ENCODE measurements at places on chromosomes 2 and 18. TPM values are rescaled to one million over a fixed set of nuclear protein-coding genes. Genes with fewer than 3 reads are reported as not detected.
A peak's percentile ranks its signal among the peaks of the same experiment; 100 is the strongest.

RAPGEF4 gene
- 24.7 TPM for total RNA-seq

RAB27B gene
- 1.3 TPM for total RNA-seq

INHA gene
- total RNA-seq = 3.6 TPM

PCARE gene
- total RNA-seq = 0.22 TPM

EVX2 gene
- total RNA-seq = 0.09 TPM

DNA sequence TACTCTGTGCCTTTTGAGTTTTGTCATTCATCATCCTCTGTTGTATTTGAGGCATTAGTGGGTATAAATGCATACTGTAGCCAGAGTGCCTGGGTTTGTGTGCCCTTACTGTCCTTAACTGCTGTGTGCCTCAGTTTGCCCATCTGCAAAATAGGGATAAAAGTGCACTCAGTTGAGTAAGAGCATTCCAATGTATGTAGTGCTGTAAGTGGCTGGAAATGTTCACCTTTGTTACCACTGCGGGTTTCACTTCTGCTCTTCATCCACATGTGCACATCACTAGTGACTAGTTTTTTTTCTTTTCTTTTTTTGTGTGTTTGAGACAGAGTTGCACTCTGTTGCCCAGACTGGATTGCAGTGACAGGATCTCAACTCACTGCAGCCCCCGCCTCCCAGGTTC is 39.9 kb downstream of the PLEKHB2 start:
- peaks cover 34% of the 10 kb centered on the region for H3K36me3 ChIP-seq
- H3K4me1 ChIP-seq = no peaks in the 10 kb centered on the region
- no peaks in the 10 kb centered on the region for H3K27me3 ChIP-seq
- no peak overlapping the region for H3K4me3 ChIP-seq

- H3K4me3 ChIP-seq = no peak overlapping the region
- H3K4me1 ChIP-seq = peaks cover 19% of the 10 kb centered on the region
- H3K27ac ChIP-seq = peak overlapping the region; percentile 69
- H3K27me3 ChIP-seq = peaks cover 2% of the 10 kb centered on the region
- no peaks in the 10 kb centered on the region for H3K36me3 ChIP-seq
Measured at GRCh38 chr18:37403100-37403781, 162.4 kb downstream of the CELF4 start.

DNA sequence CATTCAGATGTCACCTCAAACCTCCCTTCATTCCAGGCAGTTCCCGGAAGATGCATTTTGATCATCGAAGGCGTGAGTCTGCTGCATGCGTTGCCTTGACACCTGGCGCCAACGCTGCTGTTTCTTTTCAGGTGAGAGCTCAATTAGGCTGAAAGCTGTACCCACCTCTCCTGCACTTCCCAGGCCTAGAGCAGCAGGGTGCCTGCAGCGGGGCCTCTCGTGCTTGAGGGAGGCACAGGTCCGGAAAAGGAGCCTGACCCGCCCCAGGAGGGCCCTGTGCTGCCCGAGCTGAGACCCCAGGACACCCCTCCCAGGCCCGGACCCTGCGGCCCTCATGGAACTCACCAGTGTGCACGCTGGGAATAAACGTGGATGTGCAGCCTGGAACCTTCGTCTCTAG is 31.4 kb upstream of the KCNG2 start:
- no peaks in the 10 kb centered on the region for H3K4me1 ChIP-seq
- no peaks in the 10 kb centered on the region for H3K36me3 ChIP-seq
- H3K4me3 ChIP-seq = no peak overlapping the region
- DNase-seq = no peak
- peaks cover 19% of the 10 kb centered on the region for H3K27me3 ChIP-seq
- no peak overlapping the region for H3K27ac ChIP-seq

DNA sequence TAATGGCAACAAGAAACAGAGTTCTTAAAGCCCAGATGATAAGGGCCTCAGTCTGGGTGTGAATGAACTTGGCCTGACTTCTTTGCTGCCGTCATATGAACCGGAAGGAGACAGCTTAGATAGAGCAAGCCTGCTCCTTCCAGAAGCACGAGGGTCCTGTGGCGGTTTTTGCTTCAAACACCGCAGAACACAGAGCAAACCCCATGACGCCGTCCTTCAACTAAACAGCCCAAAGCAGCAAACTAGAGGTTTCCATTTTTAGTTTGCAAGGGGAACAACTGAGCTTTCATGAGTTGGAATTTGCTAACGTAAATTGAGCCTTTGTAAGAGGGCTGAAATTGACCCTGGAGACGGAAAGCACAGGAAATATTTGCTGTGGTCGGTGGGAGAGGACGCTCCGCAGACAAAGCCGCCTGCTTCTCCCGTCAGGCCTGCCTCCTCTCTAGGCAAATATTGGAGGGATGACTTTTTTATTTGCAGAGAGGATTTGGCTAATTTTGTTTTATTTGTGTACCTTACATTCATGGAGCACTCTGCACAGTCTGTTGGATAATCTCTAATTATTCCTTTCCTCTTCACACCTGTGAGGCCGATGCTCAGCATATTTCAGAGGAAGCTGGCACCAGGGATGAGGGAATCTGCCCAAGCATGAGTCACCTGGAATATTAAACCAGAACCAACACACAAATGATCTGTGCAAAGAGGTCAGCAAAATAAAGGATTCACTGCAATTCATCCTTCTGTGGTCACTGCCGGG is 134.0 kb upstream of the NCK2 start:
- H3K4me1 ChIP-seq = peaks cover 21% of the 10 kb centered on the region
- H3K36me3 ChIP-seq = no peaks in the 10 kb centered on the region
- H3K4me3 ChIP-seq = no peak overlapping the region
- no peaks in the 10 kb centered on the region for H3K27me3 ChIP-seq
- H3K27ac ChIP-seq = peak overlapping the region; percentile 56

GRCh38 chr2:39403311-39403710 is 33.8 kb downstream of the MAP4K3 start:
- H3K36me3 ChIP-seq = peaks cover 1% of the 10 kb centered on the region
- no peak overlapping the region for H3K27ac ChIP-seq
- no peaks in the 10 kb centered on the region for H3K27me3 ChIP-seq
- no peak for DNase-seq
- peaks cover 58% of the 10 kb centered on the region for H3K4me1 ChIP-seq

- H3K27me3 ChIP-seq = no peaks in the 10 kb centered on the region
- H3K27ac ChIP-seq = no peak overlapping the region
- no peaks in the 10 kb centered on the region for H3K36me3 ChIP-seq
- DNase-seq = no peak
Measured at GRCh38 chr2:52335727-52336126, 1303.8 kb upstream of the NRXN1 start.

DNA sequence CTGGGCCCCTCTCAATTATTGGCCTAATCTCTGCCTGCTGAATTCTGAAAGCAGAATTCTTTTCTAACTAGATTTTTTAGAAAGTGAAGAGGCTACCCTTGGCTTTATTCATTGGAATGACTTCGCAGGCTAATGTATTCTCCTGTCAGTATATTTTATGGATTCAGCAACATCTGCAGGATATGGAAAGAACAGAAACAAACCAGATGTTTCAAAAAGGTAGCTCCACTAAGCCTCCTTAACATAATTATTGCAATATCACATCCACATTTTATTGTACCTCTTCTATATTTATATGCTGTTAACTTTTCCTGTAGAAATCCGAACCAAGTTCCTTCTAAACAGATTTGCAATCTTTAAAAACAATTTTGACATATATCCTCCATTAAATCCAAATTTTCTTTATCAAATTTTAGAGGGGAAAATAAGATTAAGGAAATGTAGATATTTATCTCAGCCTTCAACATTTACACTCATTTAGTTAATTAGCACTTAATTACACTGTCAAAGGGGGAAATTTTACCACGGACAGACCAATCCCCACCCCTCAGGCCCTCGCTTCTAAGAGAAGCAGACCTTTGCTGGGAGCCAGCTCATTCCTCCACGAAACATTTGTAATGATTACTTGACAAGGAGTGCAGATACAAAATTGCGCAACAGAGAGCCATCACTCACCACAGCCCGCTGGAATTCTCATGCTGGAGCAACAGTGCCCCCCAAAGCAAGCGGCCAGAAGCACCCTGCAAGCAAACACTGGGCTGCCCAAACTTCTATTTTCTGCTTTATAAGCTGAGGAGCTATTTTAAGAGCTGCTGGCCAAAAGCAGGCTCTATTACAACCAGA is 253.4 kb downstream of the ETAA1 start:
- no peaks in the 10 kb centered on the region for H3K27me3 ChIP-seq
- H3K36me3 ChIP-seq = peaks cover 9% of the 10 kb centered on the region

DNA sequence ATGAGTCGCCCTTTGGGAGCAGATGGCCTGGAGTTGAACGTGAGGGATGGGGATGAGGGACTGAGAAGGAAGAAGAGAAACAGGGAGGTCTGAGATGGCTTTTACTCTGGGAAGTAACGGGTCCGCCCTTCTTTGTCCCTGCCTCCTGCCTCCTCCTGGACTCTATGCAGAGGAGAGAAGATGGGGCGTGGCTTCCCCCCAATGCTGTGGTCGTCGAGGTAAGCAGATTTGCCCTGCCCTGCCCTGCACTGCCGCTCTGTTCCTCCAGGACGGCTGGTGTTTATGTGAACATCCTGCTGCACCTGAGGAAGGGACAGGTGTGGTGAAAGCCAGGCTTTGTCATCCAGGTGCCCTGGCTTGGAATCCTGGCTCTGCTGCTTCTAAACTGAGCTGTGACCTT is 13.5 kb upstream of the NTSR2 start:
- H3K4me3 ChIP-seq = no peak overlapping the region
- H3K27ac ChIP-seq = no peak overlapping the region
- no peak for DNase-seq
- peaks cover 19% of the 10 kb centered on the region for H3K4me1 ChIP-seq

GRCh38 chr2:64963719-64964118 is 25.5 kb upstream of the SLC1A4 start:
- no peak for DNase-seq
- no peaks in the 10 kb centered on the region for H3K36me3 ChIP-seq
- no peak overlapping the region for H3K4me3 ChIP-seq
- H3K4me1 ChIP-seq = no peaks in the 10 kb centered on the region
- H3K27ac ChIP-seq = no peak overlapping the region

DNA sequence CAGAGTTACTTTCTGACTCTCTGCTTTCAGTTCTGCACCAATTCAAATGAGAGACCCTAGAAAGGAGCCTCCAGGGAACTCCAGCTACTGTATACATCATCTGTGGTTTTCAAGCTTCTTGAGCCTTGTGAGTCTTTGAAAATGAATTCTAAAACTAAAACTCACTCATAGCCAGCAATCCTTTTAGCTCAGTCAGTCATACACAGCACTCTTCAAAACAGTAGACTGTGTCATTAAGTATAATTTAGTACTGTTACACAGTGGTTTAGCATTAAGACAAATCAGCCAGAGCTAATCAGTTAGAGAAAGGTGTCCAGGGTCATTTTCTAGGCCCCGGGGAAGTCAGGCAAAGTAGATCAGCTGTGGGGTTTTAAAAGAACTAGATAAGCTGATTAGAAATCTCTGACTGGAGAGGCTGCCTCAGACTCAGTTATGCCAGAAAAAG is 322.1 kb upstream of the THUMPD2 start:
- H3K27me3 ChIP-seq = no peaks in the 10 kb centered on the region
- peaks cover 22% of the 10 kb centered on the region for H3K4me1 ChIP-seq
- no peak for DNase-seq
- peak overlapping the region; percentile 19 for H3K27ac ChIP-seq
- H3K36me3 ChIP-seq = no peaks in the 10 kb centered on the region
- H3K4me3 ChIP-seq = no peak overlapping the region

GRCh38 chr2:200966770-200967169 is 3.3 kb upstream of the ORC2 start:
- H3K36me3 ChIP-seq = peaks cover 5% of the 10 kb centered on the region
- no peak overlapping the region for H3K4me3 ChIP-seq
- H3K27ac ChIP-seq = peak overlapping the region; percentile 57
- H3K4me1 ChIP-seq = peaks cover 30% of the 10 kb centered on the region

DNA sequence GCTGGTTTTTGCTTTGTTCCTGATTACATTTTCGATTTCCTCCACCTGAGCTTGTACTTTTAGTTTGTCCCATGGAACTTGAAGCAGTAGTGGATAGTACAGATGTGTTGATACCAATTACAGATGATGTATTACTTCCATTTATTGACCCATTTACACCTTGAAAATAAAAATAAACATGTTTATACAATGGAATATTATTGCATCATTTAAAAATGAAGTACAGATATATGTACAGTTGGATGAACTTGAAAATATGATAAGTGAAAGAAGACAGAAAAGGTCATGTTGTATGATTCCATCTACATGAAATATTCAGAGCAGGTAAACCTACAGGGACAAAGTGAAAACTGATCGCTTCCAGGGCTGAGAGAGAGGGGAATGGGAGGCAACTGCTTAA is 160.3 kb upstream of the WDSUB1 start:
- DNase-seq = no peak
- no peaks in the 10 kb centered on the region for H3K27me3 ChIP-seq
- no peak overlapping the region for H3K4me3 ChIP-seq
- no peak overlapping the region for H3K27ac ChIP-seq
- peaks cover 38% of the 10 kb centered on the region for H3K36me3 ChIP-seq

GRCh38 chr18:49764032-49764431 is 49.3 kb downstream of the ACAA2 start:
- no peaks in the 10 kb centered on the region for H3K36me3 ChIP-seq
- H3K27me3 ChIP-seq = no peaks in the 10 kb centered on the region
- H3K4me3 ChIP-seq = no peak overlapping the region

GRCh38 chr2:65706411-65706810 is 274.0 kb upstream of the SPRED2 start:
- H3K27ac ChIP-seq = no peak overlapping the region
- no peaks in the 10 kb centered on the region for H3K27me3 ChIP-seq
- H3K4me3 ChIP-seq = no peak overlapping the region
- DNase-seq = no peak
- peaks cover 5% of the 10 kb centered on the region for H3K36me3 ChIP-seq
- H3K4me1 ChIP-seq = peaks cover 5% of the 10 kb centered on the region

- no peak overlapping the region for H3K4me3 ChIP-seq
- peaks cover 7% of the 10 kb centered on the region for H3K4me1 ChIP-seq
- no peaks in the 10 kb centered on the region for H3K36me3 ChIP-seq
- H3K27me3 ChIP-seq = no peaks in the 10 kb centered on the region
- DNase-seq = no peak
Measured at GRCh38 chr2:78845664-78846185, 179.8 kb upstream of the REG3G start.

GRCh38 chr2:159249990-159250715 is 36.4 kb downstream of the WDSUB1 start:
- peaks cover 2% of the 10 kb centered on the region for H3K4me1 ChIP-seq
- peak overlapping the region; percentile 78 for H3K27ac ChIP-seq
- no peaks in the 10 kb centered on the region for H3K27me3 ChIP-seq
